ENCODE measurements at places on chromosomes 12 and 14.
A peak's percentile ranks its signal among the peaks of the same experiment; 100 is the strongest.

- no peak for DNase-seq
Measured at GRCh38 chr12:106187155-106187789, 48.5 kb upstream of the NUAK1 start.

GRCh38 chr12:93733358-93733757 is 56.2 kb downstream of the CRADD start:
- no peak for DNase-seq

DNA sequence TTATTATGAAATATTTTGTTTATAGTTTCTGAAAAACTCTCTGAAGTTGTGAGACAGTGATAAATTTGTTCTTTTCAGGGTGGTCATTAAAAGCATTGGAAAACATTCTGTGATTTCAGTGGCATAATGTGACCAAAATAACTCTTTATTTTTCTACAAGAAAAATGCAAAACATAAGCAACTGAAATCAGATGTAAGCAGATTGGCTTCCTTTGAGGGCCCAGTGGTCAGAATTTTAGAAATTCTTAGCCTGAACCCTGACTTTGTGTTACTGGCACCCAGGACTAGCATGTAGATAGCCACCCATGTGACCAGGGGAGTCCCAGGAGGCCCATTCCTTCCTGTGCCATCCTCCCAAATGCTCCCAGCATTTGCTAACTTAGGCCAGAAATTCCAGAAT is 145.6 kb upstream of the SLC38A2 start:
- DNase-seq = no peak

GRCh38 chr12:121050725-121051124 is 11.7 kb upstream of the OASL start:
- DNase-seq = no peak

DNA sequence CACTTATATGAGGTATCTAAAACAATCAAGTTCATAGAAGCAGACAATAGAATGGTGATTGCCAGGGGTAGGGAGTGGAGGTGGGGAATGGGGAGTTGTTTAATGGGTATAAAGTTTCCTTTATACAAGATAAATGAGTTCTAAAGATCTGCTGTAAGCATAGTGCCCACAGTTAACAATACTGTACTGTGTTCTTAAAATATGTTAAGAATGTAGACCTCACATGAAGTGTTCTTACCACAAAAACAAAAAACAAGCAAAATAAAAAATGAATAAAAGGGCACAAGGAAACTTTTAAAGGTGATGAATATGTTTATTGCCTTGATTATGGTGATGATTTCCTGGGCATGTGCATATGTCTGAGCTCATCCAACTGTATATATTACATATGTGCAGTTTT is 211.8 kb downstream of the MSRB3 start:
- DNase-seq = no peak

GRCh38 chr12:111605911-111606766 is 7.0 kb upstream of the ATXN2 start:
- no peak for DNase-seq

- peak; percentile 48 for DNase-seq
Measured at GRCh38 chr12:50059440-50060119, 2.2 kb downstream of the ASIC1 start.

Data from CD4-positive, alpha-beta T cell treated with Interleukin-4 for 4 hours (primary cell).